ENCODE measurements at places on chromosomes 16 and 17.

DNA sequence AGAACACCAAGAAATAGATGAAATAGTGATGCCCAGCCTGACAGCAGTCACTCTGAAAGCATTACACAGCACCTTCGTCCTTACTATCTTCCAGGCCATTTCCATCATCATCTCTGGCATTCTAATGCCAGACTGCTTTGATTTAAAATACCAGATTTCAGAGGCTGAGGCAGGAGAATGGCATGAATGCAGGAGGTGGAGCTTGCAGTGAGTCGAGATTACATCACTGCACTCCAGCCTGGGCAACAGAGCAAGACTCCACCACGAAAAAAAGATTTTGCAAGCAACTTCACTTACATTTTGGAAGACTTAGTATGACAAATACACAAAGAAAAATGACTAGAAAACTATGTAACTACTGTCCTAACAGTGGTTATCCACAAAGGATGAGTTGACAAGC is 244.0 kb downstream of the CPPED1 start:
- no peak for DNase-seq

DNA sequence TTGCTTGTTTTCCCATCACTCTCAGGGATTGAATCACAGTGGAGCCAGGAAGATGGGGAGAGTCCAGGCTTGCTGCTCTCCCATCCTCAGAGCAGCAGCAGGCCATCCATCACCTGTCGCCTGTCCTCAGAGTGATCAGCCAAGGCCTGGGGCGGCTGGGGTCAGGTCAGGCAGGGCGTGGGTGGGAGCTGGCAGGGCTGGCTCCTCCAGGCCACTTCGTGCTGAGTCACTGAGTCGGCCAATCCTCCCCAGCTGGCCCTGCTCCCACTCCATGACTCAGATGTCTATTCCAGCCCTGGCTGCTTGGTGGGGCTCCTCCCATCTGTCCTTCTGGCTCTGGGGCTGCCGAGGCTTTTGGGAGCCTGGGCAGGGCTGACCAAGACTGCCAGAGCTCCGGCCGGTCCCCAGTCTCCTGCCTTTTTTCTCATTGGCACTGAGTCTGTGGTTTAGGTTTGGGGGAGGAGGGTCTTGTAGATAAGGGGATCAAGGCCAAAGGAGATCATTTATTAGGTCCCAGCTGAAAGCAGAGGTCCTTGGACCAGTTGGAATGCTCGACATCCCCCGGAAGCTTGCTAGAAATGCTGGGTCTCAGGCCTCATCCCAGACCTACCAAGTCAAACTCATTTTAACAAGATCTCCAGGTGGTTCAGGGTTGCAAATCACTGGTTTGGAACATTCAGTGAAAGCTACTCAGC is 72.7 kb downstream of the ABCC1 start:
- DNase-seq = peak; percentile 83

- no peak for DNase-seq
These were observed 17.4 kb downstream of the MAP2K3 start for GRCh38 chr17:21301593-21302550.

DNA sequence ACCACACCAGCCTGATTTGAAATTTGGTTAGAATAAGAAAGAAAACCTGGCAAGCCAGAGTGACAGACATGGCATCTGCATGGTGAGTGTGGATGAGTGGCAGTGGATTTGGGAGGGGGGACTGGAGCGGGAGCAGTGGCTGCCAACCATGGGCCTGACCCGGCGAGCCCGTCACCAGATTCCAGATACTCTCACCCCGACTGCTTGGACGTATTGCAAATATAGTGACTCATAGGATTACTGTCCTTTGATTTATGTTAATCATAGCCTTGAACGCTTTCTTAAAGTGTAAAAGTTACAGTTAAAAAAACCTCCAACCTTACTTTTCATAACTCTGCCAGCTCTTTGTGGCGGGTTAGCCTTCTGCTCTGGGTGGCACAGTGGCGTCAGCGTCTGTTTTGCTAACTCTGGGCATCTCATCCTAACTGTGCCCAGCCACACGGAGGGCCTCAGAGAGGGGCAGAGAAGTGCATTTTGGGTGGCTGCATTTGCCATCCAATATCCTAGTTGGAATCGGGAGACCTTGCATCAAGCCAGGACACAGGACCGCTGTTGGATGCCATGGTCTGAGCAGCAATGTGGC is 26.8 kb upstream of the FOXK2 start:
- DNase-seq = no peak

DNA sequence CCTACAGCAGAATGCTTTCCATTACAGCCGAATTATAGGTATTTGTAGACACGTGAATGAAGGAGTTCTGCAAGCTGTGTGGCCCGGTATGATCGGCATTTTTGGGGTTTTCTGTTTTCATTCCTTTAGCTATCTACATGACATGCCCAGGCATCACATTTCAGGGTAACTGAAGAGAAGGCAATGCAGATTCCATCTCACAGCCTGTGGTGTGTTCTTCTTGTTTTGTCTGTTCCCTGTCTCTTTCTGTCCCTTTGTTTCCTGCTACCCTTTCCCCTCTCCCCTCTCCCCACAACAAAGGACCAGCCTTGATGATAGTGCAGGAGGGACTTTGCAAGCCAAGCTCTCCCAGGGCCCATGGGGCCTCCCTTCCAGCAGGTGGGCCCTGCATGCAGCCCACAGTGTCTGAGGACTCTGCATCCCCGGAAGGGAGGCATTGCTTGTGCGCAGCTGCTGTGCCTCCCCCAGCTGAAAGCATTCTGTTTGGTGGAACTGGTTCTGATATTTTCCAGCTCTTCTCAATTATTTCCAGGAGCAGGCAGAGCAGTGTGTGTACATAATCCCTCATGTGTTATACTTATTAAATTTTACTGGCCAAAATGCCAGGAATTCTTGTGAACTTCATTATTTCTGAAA is 207.4 kb downstream of the RPTOR start:
- no peak for DNase-seq

GRCh38 chr16:22970209-22970865 is 156.4 kb downstream of the HS3ST2 start:
- no peak for DNase-seq

DNA sequence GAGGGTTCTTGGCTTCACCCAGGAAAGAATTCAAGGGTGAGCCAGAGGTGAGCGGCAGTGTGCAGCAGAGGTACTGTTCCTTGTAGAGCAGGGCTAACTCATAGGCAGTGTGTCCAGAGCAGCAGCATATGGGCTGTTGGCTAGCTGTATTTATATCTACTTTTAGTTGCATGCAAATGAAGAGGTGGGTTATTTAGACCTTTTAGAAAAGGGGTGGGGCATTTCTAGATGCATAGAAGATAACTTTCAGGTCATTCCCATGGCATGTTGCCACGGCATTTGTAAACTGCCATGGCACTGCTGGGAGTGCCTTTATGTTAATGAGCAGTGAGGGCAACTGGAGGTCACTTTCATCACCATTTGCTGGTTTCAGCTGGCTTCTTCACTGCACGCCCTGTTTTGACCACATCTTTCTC is 141.0 kb downstream of the STX8 start:
- no peak for DNase-seq

GRCh38 chr16:30658731-30659506 is 688 bp downstream of the FBRS start:
- peak; percentile 77 for DNase-seq

- DNase-seq = no peak
These were observed 51.8 kb downstream of the LYRM1 start for GRCh38 chr16:20952139-20952920.

GRCh38 chr17:65219124-65219523 is 82.0 kb downstream of the RGS9 start:
- no peak for DNase-seq

DNA sequence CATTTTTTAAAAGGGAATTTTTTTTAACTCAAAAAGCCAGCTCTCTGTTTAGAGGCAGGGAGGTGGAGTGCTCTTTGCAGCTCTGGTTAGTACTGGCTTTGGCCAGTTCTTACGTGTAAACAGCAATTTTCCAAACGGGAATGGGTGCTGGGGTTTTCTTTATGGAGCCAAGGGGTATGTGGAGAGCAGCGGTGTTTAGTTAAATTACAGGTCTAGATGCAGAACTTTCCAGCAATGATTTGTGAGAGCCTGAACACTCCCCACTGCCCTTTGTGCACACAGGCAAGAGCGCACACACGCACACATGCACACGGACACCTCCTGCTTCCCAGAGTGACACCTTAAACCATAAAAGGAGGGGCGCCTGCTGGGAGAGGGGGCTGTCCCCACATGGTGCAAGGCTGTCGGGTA is 140.2 kb downstream of the MSI2 start:
- no peak for DNase-seq

DNA sequence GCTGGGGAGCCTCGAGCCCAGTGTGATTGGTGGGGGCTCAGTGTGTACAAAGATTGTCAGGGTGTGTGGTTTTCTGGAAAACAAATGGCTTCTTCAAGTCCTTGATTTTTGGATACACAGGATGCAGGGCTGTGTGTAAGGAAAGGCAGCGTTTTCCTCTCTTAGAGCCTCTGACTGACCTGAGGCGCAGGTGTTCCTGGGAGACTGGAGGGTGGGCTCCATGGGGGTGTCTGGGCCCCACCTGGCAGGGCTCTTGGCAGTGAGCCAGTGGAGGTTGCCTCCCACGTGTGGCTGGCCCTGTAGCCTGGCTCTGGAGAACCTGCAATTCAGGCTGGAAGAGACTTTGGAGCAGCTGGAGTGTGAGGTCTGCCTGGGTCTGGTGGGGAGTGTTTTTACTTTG is 5.0 kb downstream of the FOXK2 start:
- no peak for DNase-seq

- DNase-seq = no peak
These were observed 47.3 kb upstream of the ALOX12 start for GRCh38 chr17:6948562-6948961.

DNA sequence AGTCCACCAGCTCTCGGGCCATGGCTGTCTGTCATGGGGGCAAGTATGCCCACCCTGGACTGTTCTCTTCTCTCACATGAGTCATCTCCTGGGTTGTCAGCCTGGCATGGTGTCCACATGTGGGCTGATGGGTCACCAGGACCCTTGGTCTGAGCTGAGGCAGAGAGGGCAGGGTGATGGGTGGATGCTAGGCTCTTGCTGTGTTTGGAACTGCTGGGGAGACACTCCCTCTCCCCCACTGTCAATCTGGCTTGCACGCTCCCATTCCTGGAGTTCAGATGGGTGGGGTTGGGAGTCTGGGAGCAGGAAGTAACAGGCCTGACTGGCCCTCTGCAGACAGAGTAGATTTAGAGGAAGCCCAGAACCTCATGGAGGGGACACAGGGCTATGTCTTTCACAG is 28.9 kb downstream of the KSR1 start:
- no peak for DNase-seq

DNA sequence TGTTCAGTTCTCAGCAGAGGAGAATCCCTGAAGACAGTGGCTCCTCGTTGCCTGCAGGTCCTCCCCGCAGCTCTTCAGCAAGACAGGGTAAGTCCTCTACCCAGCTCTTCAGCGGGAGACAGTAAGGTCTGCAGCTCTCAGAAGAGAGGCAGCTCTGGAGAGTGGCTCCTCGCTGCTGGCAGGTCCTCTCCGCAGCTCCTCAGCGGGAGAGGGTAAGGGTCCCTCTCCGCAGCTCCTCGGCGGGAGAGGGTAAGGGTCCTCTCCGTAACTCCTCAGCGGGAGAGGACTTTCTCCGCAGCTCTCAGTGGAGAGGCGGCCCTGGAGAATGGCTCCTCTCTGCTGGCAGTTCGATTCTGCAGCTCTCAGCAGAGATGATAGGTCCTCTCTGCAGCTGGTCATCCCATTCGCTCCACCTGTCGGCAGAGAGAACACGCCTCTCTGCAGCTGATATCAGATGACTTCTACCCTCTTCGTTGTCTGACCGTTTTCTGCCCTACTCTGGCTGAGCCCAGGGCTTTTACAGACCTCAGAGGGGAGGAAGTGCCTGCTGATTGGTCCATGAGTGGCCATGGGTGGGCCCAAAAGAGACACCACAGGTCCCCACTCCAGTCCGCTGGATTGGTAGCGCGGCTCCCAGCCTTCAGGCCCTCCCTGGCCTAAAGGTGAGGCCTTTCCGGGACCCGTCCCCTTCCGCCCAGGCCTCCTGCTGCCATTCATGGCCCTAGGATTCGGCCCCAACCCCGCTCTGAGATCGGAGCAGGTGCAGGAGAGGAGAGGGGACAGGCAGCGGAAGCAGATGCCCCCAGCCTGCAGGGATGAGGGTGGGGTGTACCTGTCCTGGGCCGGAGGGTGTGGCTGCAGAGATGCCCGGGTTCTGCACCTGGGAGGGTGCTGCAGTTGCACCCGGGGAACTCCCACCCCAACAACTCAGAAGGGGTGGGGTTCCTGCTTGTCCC is 11.9 kb upstream of the SHCBP1 start:
- DNase-seq = no peak

DNA sequence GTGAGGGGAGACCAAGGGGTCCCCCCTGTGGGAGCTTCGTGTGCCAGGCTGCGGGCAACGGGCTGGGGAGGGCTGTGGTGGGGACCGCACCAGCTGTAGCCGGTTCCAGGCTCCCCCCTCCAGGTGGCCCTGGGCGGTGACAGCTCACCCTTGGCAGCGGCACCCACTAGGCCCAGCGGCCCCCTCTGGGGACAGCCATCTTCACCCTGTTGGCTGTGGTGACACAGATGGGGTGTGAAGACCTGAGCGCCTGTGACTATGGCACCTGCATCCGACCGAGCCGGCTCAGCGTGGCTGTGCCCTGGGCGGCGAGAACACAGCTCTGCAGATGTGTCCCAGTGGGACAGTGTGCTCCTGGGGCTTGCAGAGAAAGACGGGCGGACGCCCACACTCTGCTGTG is 1.1 kb upstream of the C1QTNF8 start:
- DNase-seq = no peak

DNA sequence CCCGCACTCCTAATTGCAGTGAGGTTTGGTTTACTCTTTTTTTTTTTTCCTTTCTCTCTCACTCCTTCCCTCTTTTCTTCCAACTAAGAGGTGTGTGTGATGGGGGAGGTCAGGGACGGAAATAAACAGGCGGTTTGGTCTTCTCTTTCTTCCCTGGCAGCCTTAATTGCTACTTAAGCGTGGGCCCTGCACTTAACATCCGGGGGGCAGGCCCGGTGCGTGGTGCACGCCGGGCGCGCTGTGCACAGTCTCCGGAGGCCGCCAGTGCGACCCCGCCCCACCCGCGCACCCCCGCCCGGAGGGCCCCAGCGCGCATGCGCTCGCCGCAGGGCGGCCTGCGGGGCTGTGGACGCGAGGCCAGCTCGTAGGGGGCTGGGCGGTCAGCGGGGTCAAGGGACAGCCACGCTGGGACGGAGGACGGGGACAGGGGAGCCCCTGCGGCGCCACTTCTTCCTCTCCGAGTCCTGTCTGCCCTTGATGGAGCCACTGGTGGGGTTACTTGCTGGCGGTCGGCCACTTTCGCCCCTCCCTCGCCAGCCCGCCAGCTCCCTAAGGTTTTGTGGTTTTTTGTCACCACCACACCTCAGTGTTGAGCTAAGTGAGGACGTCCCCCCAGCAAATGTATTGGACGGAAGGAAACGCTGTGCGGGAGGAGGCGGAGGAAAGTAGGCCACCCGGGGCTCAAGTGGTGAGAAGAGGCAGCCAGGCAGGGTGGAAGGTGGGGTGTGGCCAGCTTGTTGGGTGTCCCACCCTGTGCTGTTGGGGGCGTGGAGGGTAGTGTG is 120.9 kb downstream of the MRM1 start:
- no peak for DNase-seq

All from kidney epithelial cell (primary cell).